ENCODE measurements at places on chromosomes 11 and 22. TPM values are rescaled to one million over a fixed set of nuclear protein-coding genes. Genes with fewer than 3 reads are reported as not detected.

- DNase-seq = no peak
Observed at GRCh38 chr11:90465553-90465952, 242.7 kb upstream of the CHORDC1 start.

DNA sequence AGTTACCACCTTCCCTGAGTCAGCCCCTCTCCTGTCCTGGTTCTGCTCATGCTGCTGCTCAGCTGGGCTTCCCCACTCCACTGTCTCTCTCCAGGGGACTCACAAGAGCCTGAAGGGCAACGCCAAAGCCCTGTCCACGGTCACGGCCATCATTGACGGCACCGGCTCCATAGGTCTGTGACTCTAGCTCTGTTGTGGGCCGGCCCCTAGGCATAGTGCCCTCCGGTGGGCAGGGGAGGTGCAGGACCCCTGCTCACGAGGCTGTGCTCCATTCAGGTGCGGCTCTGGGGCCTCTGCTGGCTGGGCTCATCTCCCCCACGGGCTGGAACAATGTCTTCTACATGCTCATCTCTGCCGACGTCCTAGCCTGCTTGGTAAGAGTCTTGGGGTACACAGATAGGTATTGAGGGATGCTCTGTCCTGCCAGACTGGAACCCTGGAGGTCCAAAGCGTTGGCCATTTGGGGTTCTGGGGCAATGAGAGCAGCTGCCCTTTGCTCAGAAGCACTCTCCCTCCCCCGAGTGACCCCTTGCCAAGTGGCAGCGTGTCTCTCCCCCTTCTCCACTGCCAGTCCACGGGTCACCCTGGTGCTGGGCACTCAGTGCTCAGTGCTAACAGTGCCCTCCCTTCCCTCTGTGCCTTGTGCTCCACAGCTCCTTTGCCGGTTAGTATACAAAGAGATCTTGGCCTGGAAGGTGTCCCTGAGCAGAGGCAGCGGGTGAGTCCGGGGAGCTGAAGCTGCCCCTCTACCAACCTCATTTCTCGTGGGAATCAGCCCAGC lies 22.4 kb downstream of the SLC37A2 start:
- no peak for DNase-seq

DNA sequence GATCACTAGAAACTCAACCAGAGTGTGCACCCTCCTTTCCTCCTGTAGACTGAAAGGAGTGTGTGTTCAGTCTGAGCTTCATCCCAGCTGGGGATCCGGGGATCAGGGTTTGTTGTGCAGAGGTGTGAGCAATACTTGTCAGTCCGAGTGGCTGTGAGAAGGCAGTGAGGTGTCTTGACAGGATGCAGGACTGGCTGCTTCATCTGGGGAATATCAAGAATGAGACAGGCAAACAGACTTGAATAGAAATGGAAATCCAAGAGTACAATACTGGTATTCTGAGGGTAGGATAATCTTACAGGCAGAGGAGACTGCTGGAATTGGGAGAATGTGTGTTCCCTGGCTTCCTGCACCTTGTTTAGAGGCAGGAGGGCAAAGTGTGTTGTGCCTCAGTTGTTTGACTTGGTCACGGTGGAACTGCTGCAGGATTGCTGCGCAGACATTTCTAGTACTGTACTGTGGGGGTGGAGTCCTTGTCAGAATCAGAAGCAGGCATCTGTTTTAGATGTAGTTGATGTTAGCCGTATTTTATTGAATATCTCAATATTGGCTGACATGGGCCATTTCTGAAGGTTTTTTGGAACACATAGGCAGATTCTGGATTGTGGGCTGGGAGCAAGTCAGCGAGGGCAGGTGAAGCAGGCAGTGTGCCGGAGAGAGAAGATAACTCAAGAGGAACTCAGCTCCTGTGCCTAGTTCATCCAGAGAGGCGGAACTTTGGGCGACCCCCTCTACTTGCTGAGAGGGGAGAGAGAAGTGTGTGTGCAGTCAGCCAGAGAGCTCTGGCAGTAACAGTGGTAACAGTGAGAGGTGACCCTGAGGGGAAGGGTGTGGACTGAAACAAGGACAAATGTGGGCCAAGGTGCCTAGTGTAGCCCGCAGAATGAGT lies 27.1 kb upstream of the GRK2 start:
- DNase-seq = no peak

GRCh38 chr11:125346179-125346530 lies 149.9 kb downstream of the FEZ1 start:
- no peak for DNase-seq

DNA sequence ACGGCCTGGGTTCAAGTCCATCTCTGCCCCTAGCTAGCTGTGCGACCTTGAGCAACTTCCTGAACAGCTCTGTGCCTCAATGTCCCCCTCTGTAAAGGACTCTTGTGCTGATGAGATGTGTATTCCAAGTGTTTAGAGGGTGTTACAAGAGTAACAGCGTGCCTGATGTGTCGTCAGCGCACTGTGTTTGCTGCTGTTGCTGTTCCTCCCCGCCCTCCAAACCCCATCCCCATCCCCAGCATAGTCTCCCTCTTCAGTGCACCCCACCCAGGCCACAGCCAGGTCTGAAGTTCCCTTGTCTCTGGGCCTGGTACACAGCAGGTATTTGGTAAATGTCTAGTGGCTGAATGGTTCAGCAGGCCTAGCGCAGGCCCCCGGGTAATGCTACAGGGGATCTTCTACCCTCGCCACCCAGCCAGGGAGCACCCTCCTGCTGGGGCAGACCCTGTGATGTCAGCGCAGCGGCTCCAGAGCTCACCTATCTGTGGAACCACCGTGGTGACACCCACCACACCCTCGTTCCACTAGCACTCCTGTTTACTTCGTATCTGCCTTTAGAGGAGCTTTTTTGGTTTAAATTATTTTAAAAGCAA lies 10.3 kb downstream of the CBX7 start:
- DNase-seq = no peak

- peak; percentile 72 for DNase-seq
Observed at GRCh38 chr22:32079130-32080089, 36.3 kb downstream of the SLC5A1 start.

DNA sequence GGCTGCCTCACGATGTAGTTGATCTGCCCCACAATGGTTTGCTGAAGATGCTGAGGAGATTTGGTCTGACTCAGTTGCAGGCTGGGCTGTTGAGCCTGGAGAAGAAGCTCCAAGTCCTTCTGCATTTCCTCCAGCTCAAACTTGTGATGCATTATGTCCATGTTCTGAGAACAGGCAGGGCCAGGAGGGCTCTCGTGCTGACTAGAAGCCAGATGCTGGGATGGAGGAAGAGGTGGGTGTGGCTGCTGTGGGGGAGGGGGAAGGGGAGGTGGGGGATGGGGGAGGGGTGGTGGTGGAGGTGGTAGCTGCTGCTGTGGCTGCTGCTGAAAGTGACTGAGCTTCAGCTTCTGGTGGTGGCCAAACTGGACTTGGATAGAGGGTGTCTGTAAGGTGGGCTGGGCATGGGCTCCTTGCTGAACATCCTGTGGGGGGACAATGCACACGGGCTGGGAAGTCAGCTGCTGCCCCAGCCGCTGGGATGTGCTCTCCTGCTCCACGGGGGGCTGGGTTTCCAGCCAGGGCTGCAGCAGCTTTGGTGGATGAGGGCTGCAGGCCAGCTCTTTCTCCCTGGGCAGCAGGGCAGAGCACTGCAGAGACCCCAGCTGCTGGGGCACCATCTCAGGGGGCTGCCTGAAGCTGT lies 42.1 kb downstream of the TRIM66 start:
- DNase-seq = no peak

DNA sequence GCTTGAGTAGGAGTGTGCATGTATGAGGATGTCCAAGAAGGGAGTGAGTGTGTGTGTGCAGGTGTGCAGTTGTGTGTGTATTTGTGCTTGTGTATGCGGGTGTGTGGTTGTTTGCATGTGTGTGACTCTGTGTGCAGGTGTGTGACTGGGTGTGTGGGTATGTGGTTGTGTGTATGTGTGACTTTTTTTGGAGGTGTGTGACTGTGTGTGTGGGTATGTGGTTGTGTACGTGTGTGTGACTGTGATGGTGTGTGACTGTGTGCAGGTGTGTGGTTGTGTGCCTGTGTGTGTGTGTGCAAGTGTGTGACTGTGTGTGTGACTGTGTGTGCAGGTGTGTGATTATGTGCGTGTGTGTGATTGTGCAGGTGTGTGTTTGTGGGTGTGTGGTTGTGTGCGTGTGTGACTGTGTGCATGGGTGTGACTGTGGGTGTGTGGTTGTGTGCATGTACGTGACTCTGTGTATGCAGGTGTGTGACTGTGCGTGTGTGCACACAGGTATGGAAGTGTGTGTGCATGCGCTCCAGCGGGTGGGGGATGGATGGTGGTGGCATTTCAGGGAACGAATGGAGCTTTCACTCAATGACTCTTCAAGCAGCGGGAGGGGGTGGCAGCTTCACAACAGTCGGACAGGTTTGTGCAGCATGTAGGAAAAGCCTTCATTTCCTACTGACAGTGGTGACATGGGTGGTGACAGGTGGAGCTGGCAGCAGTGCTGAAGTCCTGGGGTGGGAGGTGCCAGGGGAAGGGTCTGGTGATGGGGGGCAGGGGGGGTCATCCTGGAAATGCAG lies 47.6 kb downstream of the CACNA1I start:
- no peak for DNase-seq

GRCh38 chr11:79276736-79277325 lies 164.0 kb downstream of the TENM4 start:
- no peak for DNase-seq

- DNase-seq = no peak
Observed at GRCh38 chr22:20305894-20306645, 13.8 kb downstream of the DGCR6L start.

GRCh38 chr11:56910785-56911184 lies 77.9 kb upstream of the OR5AK2 start:
- no peak for DNase-seq

GRCh38 chr11:70381872-70382861 lies 16.2 kb upstream of the CTTN start:
- DNase-seq = peak; percentile 75

DNA sequence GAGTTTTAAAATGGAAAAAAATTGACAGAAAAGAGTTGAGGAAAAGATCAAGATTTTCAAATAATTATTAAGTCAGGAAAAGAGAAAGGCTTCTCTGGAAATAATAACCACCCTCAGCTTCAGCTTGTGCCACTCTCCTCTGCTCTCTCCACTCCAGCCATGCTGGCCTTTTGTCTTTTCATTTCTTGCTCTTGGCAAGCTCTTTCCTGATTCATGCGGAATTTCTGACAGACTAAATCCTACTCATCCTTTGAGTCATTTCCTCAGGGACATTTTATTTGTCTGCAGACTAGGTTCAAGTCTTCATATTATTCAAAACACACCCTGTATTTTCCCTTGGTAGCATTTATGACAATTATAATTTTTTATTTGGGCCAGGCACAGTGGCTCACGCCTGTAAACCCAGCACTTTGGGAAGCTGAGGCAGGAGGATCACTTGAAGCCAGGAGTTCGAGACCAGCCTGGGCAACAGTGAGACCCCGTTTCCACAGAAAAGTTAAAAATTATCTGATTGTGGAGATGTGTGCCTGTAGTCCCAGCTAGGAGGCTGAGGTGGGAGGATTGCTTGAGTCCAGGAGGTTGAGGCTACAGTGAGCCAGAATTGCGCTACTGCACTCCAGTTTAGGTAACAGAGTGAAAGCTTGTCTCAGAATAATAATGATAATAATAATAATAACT lies 7.8 kb upstream of the P4HA3 start:
- DNase-seq = peak; percentile 90

GRCh38 chr11:27282806-27283205 lies 80.2 kb downstream of the CCDC34 start:
- no peak for DNase-seq

- no peak for DNase-seq
Observed at GRCh38 chr11:10990637-10991193, 132.9 kb upstream of the ZBED5 start.

DNA sequence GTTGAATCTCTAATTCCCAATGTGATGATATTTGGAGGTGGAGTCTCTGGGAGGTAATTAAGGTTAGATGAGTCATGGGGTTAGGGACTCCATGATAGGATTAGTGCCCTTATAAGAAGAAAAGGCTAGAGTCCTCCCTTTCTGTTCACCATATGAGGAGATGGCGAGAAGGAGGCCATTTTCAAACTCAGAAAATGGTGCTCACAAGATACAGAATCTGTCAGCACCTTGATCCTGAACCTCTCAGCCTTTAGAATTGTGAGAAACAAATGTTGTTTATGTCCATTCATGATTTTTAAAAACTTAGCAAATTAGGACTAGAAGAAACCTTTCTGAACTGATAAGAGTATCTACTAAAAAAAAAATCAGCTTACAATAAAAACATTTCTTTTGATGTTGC lies 57.7 kb upstream of the RASSF10 start:
- no peak for DNase-seq

DNA sequence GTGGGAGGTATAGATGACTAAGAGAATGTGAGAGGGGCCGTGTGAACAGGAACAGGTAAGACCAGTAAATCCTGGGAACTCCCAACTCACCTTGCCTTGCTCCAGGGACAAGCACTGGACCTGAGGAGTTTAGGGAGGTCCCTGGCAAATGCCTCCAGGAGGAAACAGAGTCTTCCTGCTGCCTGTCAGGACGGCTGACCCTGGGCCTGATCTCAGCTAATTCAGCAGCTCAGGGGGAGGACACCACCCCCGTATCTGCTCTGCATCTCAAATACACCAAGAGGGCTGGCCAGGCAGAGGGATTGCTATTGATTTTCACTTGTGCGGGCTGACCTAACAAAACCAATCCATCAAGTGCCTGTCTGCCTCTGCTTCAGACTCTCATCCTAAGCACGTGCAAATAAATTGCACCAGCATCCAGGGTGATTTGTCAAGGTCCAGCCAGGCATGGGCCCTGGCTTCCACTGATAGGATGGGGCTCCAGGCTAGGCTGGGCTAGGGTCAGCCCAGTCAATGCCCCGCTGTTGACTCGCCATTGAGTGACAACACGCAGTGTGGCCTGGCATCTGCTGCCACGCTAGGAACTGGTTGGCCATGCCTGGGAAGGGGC lies 20.3 kb downstream of the UQCR10 start:
- DNase-seq = no peak

DNA sequence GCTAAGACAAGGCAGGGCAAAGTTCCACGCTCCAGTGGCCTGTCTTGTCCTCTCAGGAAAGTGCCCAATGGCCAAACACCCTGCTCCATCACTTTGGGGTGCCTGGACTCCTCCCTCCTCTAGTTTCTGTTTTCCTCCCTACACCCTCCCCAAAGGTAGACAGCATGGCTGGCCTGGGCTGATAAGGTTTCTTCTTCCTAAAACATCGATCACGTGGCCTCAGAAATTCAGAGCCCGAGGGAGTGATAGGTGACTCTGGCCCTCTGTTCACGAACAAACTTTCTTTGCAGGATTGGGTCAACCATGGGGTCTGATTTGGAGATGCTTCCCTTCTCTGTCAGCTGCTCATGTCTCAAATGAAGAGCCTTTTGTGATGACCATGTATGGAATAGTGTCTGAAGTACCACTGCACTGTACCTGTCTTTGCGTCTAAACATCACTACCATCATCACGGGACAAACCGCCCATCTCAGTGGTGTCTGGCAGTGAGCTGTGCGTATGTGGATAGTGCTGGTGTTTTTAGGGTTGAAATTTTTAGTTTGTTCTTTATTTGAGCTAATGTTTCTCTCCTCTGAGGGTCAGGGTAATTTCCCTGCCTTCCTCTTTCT lies 6.1 kb downstream of the MICAL2 start:
- no peak for DNase-seq

The MMP10 gene
- total RNA-seq = 4.0 TPM

The DDX25 gene
- 0.39 TPM for total RNA-seq

The RAG2 gene
- total RNA-seq = not detected

The TIMP3 gene
- total RNA-seq = 13.7 TPM

The PAMR1 gene
- 0.62 TPM for total RNA-seq

The AASDHPPT gene
- total RNA-seq = 83.8 TPM

The TMEM121B gene
- total RNA-seq = 3.0 TPM

The RASD2 gene
- 3.1 TPM for total RNA-seq

The GRAMD1B gene
- total RNA-seq = 12.8 TPM

The MS4A1 gene
- total RNA-seq = not detected

The GP1BB gene
- 12.6 TPM for total RNA-seq

The LDHAL6A gene
- not detected for total RNA-seq

The MYOD1 gene
- total RNA-seq = not detected

The OR5D18 gene
- total RNA-seq = not detected
